Activated CD8-positive, alpha-beta memory T cell treated with anti-CD3 and anti-CD28 coated beads for 48 hours (primary cell): ENCODE measurements at places on chromosomes 7 and 10.

DNA sequence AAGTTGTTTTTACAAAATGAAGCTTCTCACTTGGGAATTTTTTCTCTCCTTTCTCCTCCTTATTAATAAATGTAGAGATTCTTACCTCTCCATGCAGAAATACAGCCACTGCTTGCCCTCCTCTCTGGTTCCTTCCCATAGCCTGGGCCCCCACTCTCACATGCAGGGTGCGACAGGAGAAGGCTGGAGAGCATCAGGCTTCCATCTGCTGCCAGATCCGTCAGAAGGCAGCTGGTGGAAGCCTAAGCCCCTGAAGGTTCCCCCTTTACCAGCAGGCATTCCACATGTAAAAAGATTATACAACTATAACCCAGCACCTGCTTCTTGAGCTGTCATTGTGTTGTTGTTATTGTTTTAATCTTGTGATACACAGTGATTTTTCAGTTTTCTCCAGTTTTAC, 314.2 kb downstream of the LHFPL3 start:
- no peak for DNase-seq

DNA sequence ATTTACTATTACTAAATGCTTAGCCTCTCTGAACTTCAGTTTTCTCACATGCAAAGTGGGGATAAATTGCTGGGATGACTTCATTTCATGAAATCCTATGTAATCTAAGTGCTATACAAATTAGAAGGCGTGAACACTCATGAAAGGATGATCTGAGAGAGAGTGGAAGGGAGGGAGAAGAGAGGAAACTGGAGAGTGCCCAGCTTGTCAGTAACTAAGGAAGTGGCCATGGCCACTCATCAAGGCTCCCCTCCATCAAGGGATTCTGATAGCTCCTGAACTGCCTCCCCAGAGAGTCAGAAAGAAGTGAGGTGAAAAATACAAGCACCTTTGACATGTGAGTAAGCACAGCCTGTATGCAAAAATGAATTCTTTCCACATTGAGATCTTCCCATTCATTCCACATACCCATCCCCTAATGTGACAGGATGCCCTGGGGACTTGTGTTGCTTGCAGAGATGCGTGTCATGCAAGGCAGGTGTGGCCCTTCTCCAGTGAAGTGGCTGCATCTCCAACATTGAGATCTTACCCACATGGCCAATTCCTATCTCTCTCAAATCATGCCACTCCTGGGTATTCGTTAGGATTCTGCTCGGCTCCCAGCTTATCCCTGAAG, 76.5 kb upstream of the ITPRID1 start:
- no peak for DNase-seq

- no peak for DNase-seq
Measured at GRCh38 chr10:48765039-48765438, 80.4 kb downstream of the WDFY4 start.

DNA sequence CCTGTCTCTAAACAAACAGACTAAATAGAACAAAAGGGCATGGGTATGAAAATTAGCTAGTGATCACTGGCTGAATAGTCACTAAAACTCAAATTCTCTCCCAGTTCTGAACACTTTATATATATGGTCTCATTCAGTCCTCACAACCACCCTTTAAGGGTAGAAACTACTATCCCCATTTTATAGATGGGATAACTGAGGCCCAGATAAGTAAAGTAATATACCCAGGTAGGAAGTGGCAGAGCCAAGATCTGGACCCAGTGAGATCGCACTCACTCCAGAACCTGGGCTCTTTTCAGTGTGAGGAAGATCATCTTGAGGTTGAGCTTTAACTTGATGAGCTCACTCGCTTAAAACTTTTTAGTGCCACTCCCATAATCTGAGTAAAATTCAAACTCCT, 4.5 kb downstream of the PSTK start:
- DNase-seq: no peak

DNA sequence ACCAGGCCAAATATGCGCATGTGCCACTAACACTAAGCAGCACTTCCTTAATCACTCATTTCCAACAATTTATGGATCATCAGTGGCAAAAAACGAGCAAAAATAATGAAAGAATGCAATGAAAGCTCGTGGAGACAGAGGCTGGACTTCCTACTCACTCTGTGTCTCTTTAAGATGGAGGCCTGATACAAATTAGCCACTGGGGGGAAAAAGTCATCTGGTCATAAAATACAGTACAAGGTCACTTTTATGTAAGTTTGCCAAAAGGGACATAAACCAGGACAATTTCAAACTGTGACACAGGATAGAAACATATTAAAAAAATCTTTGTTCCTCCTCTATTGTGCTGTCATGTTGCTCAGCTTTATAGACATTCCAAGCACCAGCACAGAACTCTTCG, 101.7 kb downstream of the LMBR1 start:
- no peak for DNase-seq

DNA sequence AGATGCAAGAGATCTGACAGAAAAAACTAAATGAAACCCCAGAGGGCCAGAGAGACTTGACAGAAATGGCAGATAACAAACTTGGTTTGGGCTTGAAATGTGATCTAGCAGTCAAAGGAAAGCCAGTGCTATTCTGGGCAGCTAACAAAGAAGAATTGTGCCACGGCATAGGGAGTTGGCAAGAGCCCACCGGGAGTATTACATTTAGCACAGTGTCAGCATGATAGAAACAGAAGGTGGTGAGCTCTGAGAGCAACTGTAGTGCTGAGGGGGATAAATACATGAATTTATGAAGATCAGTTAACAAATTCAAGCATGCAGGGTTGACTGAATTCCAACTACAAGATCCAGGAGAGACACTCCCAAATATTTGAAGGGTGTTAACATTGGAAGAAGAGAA, 91.1 kb downstream of the AHCYL2 start:
- DNase-seq: no peak

DNA sequence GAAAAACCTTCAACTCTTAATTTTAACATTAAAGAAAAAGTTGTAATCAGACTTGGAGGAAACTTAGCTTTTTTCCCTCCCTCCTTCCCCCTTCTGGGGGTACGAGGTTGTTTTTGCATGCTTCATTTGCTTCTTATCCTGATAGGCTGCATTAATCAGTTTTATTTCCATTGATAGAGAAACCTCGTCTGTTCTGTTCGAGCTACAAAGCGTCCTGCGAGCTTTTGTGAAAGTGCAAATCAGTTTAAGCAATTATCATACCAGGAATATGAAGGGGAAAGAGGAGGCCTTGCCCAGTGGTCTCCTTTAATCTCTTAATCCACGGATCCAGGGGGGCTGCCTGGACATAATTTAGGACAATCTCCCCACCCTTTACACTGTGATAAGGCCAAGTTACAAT, 7.5 kb downstream of the EMX2 start:
- no peak for DNase-seq

DNA sequence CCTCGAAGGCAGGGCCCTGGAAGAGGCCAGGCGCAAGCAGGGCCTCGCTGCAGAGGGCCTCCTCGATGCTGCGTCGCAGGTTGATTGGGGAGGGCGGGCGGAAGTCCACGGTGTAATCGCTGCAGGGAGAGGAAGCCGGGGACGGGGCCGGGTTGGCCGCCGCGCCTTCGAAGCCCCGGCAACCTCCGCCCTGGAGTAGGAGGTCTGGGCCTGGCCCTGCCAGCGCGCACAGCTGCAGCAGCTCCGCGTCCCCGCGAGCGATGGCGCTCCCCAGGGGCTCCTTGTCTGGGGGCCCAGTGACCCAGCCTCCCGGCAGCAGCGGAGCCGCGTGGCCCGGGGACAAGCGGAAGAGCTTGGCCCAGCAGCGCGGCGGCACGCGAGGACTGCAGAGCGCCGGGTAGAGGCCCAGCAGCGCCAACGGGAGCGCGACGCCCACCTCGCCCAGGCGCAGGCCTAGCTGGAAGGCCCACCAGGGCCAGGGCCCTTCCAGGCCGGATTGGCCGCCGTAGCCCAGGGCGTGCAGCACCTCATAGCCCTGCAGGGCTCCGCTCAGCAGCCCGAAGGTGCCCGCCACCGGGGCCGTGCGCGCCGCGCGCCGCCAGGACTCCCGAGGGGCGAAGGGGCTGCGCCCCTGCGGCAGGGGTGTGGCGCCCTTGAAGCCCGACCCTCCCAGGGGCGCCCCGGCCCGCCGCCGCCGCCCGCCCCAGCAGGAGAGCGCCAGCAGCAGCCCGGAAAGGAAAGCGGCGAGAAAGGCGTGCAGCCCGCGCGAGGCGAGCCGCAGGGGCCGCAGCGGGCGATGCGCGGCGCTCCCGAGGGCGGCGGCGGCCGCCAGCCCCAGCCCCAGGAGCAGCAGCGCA, 7.8 kb upstream of the RBM28 start:
- no peak for DNase-seq

GRCh38 chr10:77308084-77308732, 329.4 kb downstream of the KCNMA1 start:
- DNase-seq: no peak

DNA sequence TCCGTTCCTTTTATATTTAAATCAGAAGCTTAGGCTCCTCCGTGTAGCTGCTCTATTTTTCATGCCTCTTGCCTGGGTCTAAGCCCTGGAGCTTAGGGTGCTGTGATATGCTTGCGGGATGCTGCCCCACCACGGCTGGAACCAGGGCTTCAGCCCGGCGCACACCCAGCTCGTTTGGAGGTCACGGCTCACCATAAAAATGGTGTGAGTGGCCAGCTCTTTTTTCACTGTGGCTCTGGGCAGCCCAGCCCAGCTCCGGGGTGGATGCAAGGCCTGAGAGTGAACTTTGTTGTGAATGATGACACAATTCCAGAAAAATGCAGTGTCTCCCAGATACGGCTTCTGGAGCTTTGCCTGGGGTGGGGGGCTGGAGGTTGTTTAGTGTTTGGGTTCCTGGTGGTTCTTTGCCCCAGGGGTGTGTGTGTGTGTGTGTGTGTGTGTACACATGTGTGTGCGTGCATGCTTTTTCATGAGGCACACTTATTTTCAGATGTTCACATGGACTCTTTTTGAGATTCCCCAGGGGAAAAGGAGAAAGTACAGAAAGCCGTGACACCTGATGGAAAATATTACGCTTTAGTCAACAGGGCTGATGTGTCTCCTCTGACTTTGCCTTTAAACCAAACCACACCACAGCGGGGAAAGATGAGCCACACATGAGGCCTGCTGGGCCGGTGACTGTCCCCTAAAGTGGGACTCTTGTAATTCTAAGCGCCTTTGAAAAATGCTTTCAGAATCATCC, 46.2 kb downstream of the GRK5 start:
- no peak for DNase-seq

DNA sequence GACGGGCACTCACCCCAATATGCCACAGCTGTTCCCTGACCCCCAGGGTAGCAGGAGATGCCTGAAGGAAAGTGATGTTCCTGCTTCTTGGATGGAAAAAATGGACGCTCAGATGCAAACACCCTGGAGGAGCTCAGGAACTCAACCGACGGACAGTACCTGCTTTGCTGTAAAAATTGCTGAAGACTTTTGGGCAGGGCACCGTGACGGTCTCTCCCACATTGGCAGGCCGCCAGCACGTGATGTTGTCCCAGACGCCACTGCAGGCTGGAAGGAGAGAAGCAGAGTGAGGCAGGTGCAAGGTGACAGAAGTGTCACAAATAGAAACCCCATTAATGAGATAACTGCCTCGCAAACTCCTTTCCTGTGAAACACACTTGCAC, 35.0 kb downstream of the VIPR2 start:
- no peak for DNase-seq

DNA sequence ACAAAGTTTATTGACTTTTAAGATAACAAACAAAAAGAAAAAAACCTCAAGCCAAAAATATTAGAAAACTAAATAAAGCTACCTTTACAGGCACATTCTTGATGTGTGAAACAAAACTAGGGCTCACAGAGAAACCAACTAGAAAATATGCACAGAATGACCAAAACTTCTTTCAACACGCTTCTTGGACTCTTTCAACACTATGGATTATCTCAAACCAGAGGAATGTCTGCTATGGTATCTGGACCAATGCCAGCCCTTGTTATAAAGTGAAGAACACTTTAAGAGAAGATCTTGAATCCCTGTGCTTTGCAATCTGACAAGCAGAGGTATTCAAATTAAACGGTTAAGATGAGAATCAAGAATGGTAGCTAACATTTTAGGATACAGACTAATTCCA, 76.6 kb downstream of the DNAJC1 start:
- no peak for DNase-seq

GRCh38 chr10:82867056-82867455, 992.1 kb downstream of the NRG3 start:
- no peak for DNase-seq

DNA sequence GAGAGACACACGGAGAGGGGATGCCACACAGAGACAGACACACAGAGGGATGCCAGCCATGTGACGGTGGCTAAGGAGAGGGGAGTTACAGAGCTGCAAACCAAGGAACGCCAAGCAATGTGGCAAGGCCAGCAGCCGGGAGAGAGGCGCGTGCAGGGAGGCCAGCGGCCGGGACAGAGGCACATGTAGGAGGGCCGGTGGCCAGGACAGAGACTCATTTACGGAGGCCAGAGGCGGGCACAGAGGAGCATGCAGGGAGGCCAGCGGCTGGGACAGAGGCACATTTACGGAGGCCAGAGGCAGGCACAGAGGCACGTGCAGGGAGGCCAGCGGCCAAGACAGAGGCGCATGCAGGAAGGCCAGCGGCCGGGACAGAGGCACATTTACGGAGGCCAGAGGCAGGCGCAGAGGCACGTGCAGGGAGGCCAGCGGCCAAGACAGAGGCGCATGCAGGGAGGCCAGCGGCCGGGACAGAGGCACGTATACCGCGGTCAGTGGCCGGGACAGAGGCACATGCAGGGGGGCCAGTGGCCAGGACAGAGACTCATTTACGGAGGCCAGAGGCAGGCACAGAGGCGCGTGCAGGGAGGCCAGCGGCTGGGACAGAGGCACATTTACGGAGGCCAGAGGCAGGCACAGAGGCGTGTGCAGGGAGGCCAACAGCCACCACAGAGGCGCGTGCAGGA, 40.4 kb downstream of the INSIG1 start:
- no peak for DNase-seq

- no peak for DNase-seq
Measured at GRCh38 chr7:137818036-137818435, 28.7 kb downstream of the DGKI start.

DNA sequence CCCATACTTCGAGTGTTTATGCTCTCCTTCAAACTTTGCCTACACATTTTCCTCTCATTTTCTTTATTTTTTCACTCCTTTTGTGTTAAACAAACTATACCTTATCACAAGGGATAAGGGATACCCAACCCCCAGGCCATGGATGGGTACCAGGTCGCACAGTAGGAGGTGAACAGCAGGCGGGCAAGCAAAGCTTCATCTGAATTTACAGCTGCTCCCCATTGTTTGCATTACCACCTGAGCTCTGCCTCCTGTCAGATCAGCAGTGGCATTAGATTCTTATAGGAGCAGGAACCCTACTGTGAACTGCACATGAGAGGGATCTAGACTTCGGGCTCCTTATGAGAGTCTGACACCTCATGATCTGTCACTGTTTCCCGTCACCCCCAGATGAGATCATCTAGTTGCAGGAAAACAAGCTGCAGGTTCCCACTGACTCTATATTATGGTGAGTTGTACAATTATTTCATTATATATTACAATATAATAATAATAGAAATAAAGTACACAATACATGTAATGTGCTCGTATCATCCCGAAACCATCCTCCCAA, 28.5 kb downstream of the ZC3HC1 start:
- DNase-seq: no peak

DNA sequence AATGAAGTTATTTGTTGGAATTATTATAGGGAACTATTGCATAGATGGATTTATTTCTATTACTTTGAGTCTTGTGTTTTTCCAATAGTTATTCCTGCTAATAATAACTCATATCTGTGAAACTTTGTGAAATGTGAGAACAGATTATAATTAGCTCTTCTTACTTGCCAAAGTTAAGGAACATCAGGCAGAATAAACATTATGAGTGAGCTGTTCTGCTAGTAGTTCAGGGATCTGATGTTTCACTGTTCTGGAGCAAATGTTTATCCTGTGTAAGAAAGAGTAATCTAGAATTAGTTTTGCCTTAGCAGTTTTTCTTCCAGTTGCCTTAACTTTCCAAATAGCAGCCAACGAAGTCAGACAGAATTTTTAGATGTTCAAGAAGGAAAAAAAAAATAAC, 245.2 kb upstream of the PLXDC2 start:
- DNase-seq: no peak
